ENCODE measurements at places on chromosomes 2 and 18.

- DNase-seq, result no peak
These were observed 27.3 kb downstream of the CYB5A start for GRCh38 chr18:74264303-74265020.

GRCh38 chr18:9536354-9537152, 61.2 kb downstream of the RALBP1 start:
- DNase-seq, result no peak

- no peak for DNase-seq
These were observed 12.8 kb upstream of the NCOA1 start for GRCh38 chr2:24478243-24478642.

- DNase-seq, result no peak
These were observed 389.7 kb downstream of the TXNL1 start for GRCh38 chr18:56248610-56249235.

- DNase-seq, result no peak
These were observed 402.5 kb upstream of the TRIB2 start for GRCh38 chr2:12314127-12314760.

DNA sequence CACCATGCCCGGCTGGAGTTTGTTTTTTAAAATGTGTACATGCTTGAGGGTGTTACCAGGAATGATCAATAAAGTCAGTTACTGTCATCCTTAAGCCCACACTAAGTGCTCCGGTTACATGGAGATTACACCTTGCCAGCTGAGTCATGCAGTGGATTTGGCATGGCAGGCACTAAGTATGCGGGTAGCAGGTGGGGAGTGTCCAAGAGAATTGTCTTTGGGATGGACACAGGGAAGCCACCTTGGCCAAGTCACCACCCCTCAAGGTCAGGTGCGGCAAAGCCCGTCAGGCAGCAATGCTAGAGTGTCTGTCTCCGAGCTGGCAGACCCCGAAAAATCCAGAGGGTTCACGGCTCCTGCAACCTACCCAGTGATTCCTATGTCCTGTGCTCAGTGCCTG, 54.8 kb downstream of the GBX2 start:
- DNase-seq, result no peak

- no peak for DNase-seq
These were observed 961 bp upstream of the SLC40A1 start for GRCh38 chr2:189581354-189582139.
